Endothelial cell (in vitro differentiated cells): ENCODE measurements at places on chromosomes 4 and X.

DNA sequence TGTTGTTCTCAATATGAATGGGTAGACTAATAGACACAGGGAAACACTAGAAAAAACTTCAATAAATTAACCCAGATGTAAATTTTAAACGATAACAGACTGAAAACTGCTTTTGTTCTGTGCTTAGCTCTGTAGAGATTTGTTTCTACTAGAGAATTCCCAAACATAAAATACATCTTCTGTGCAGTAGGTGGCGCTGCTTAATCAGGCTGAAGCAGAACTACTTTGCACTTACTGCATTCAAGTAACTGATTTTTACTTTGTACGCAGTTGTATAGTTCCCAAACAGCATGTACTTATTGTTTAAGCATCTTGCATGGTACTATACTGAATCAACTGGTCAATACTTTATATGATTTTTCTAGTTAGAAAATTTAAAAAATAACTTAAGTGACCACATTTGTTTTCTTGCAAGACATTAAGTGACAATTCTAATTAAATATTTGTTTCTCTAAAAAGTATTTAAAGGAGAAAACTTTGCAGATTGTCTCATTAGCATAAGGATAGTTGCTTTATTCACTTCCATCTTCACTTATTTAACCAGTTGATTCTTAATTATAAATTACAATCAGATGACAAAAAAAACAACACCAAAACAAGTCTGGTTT lies 490.6 kb downstream of the IL15 start:
- peak; percentile 64 for DNase-seq
- H3K4me1 ChIP-seq, result peaks cover 37% of the 10 kb centered on the region
- H3K4me3 ChIP-seq, result no peak overlapping the region
- no peaks in the 10 kb centered on the region for H3K36me3 ChIP-seq
- no peak overlapping the region for H3K27ac ChIP-seq
- H3K27me3 ChIP-seq, result peaks cover 1% of the 10 kb centered on the region

- no peaks in the 10 kb centered on the region for H3K36me3 ChIP-seq
- H3K4me1 ChIP-seq, result peaks cover 24% of the 10 kb centered on the region
- DNase-seq, result peak; percentile 7
- peaks cover 1% of the 10 kb centered on the region for H3K27me3 ChIP-seq
- H3K27ac ChIP-seq, result no peak overlapping the region
Measured at GRCh38 chrX:110145854-110146253, 142.9 kb downstream of the TMEM164 start.

DNA sequence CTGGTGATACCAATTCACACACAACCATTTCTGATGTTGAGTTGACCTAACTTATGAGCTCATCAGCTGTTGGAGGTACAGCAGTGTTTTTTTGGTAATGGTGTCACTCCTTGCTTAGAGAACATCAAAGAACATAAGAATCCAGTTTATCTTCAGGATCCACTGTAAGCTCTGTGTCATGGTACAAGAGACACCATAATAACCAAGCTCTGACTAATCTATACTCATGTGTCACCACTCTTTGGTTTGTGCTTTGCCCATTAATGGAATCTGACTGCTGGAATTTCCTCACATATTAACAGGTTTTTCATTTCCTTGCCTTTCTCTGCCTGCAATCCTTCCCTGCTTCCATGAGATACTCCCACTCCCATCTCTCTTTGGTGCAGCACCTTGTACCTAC lies 735.1 kb upstream of the LCORL start:
- no peak overlapping the region for H3K4me3 ChIP-seq
- H3K27ac ChIP-seq, result no peak overlapping the region
- DNase-seq, result no peak
- H3K36me3 ChIP-seq, result no peaks in the 10 kb centered on the region
- H3K27me3 ChIP-seq, result peaks cover 1% of the 10 kb centered on the region

DNA sequence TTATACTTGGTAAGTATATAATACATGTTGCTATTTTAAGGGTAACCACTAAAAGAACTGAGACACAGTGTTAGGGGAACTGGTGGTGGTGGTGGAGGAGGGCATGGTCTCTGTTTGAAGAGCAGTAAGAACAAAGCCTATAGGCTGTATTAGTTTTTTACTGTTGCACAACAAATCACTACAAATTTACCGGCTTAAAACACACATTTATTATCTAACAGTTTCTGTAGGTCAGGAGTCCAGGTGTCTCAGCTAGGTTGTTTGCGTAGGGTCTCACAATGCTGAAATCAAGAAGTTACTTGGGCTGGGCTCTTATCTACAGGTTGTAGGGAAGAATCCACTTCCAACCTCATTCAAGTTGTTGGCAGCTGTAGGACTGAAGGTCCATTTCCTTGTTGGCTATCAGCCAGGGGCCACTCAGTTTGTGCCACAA lies 52.6 kb downstream of the CASK start:
- no peak overlapping the region for H3K27ac ChIP-seq
- peaks cover 3% of the 10 kb centered on the region for H3K4me1 ChIP-seq
- no peaks in the 10 kb centered on the region for H3K27me3 ChIP-seq
- no peak overlapping the region for H3K4me3 ChIP-seq
- no peak for DNase-seq
- H3K36me3 ChIP-seq, result no peaks in the 10 kb centered on the region

- no peaks in the 10 kb centered on the region for H3K36me3 ChIP-seq
- no peak overlapping the region for H3K4me3 ChIP-seq
- no peak for DNase-seq
- H3K27me3 ChIP-seq, result peaks cover 6% of the 10 kb centered on the region
Measured at GRCh38 chr4:8041172-8041571, 101.5 kb upstream of the AFAP1 start.

GRCh38 chrX:9534686-9535085 lies 69.8 kb downstream of the TBL1X start:
- H3K27me3 ChIP-seq, result peaks cover 8% of the 10 kb centered on the region
- H3K36me3 ChIP-seq, result peaks cover 4% of the 10 kb centered on the region
- DNase-seq, result no peak
- peaks cover 26% of the 10 kb centered on the region for H3K4me1 ChIP-seq
- no peak overlapping the region for H3K27ac ChIP-seq

DNA sequence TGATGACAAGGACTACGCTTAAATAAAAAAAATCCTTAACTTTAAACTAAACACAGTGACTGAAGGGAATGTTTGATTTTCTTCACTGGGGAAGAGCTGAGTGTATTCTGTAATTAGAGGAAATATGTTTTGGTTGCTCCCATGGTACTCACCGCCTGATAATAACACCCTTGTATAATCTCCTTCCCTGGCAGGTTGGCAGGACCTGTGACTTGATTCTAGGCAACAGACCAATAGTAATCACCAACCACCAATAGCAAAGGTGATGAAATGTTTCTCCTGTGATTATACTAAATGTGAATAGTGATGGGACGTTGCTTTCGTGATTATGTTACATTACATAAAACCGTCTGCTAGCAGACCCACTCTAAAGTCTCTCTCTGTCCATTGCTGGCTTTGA lies 536.8 kb upstream of the CPEB2 start:
- H3K4me1 ChIP-seq, result no peaks in the 10 kb centered on the region
- no peak overlapping the region for H3K27ac ChIP-seq
- DNase-seq, result no peak
- no peaks in the 10 kb centered on the region for H3K36me3 ChIP-seq

- H3K36me3 ChIP-seq, result no peaks in the 10 kb centered on the region
- no peaks in the 10 kb centered on the region for H3K4me1 ChIP-seq
- no peak overlapping the region for H3K4me3 ChIP-seq
- no peak overlapping the region for H3K27ac ChIP-seq
Measured at GRCh38 chrX:70313503-70313902, 23.6 kb downstream of the KIF4A start.

- DNase-seq, result no peak
- no peaks in the 10 kb centered on the region for H3K27me3 ChIP-seq
- no peaks in the 10 kb centered on the region for H3K4me1 ChIP-seq
- H3K36me3 ChIP-seq, result no peaks in the 10 kb centered on the region
- no peak overlapping the region for H3K4me3 ChIP-seq
Measured at GRCh38 chrX:37599729-37600128, 28.3 kb downstream of the LANCL3 start.

- no peak overlapping the region for H3K27ac ChIP-seq
- H3K4me1 ChIP-seq, result peaks cover 2% of the 10 kb centered on the region
- no peak overlapping the region for H3K4me3 ChIP-seq
- DNase-seq, result no peak
Measured at GRCh38 chr4:52665592-52665991, 6.5 kb upstream of the USP46 start.

GRCh38 chrX:153641627-153642026 lies 5.4 kb upstream of the DUSP9 start:
- no peak overlapping the region for H3K27ac ChIP-seq
- no peak overlapping the region for H3K4me3 ChIP-seq
- no peak for DNase-seq
- H3K27me3 ChIP-seq, result peaks cover 13% of the 10 kb centered on the region
- H3K4me1 ChIP-seq, result no peaks in the 10 kb centered on the region

DNA sequence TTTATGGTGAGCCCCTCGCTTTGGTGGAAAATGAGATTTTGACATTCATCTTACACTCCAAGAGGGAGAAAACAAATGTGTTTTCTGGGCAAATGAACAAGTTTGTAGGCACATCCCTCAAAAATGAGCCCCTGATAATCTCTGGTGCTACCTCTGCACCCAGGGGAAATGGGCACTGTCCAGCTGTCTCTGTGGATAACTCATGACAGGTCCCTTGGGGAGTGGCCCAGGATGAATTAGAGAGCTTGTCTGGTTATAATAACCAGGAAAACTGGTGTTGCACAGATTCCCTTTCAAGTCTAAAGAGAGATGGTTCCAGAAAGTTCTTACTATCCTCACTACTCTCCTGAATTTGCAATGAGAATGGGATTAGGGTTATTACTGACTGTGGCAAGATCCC lies 7.5 kb downstream of the RASL11B start:
- H3K36me3 ChIP-seq, result peaks cover 4% of the 10 kb centered on the region
- peaks cover 3% of the 10 kb centered on the region for H3K4me1 ChIP-seq
- peaks cover 5% of the 10 kb centered on the region for H3K27me3 ChIP-seq
- H3K27ac ChIP-seq, result no peak overlapping the region

DNA sequence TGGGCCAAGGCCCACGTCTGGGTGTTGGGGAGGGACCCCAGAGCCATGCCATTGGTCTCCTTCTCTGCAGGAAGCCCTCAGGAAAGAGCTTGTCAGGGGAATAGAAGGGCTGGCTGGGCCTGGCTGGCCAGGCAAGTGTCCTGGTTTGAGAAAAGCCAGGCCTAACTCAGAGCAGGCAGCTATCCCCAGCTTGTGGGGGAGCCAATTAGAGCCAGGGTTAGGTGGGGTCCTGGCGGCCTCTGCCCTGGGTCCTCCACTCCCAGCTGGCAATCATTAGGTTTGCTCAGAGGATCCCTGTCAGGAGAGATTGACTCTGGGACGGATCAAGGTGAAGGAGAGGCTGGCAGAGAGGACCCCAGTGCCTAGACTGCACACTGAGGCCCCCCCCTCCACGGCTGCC lies 64.8 kb downstream of the PJA1 start:
- H3K4me3 ChIP-seq, result no peak overlapping the region
- peaks cover 5% of the 10 kb centered on the region for H3K4me1 ChIP-seq
- no peak overlapping the region for H3K27ac ChIP-seq
- no peaks in the 10 kb centered on the region for H3K36me3 ChIP-seq

GRCh38 chr4:41573502-41574001 lies 35.6 kb downstream of the LIMCH1 start:
- no peaks in the 10 kb centered on the region for H3K27me3 ChIP-seq
- peaks cover 3% of the 10 kb centered on the region for H3K4me1 ChIP-seq
- no peak for DNase-seq
- no peak overlapping the region for H3K4me3 ChIP-seq

- H3K36me3 ChIP-seq, result no peaks in the 10 kb centered on the region
- no peak overlapping the region for H3K4me3 ChIP-seq
- H3K4me1 ChIP-seq, result no peaks in the 10 kb centered on the region
- H3K27ac ChIP-seq, result no peak overlapping the region
- DNase-seq, result no peak
Measured at GRCh38 chr4:138616775-138617174, 374.6 kb upstream of the SLC7A11 start.

DNA sequence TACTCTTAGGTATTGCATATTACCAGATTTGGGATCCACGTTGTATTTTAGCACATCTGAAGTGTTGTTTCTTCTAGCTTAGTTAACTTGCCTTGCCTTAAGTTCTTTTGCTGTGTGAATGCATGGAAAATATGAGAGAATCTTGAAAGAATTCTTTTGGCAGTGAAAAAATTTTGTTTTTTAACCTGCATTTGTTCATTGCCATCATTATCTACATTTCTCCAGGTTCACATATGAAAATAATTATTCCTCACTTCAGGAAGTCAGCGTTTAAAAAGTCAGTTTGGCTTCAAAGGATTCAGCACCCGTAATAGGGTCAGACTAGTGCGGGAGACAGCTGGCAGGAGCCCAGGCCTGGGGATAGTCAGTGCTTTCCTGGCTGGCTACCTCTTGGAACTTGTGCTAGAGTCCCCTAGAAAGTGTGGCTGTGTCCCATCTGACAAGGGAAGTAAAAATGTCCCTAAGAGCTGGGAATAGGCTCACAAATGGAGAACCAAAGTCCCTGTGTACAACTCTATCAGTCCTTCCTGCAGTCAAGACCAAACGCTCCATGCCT lies 251.9 kb upstream of the KLF3 start:
- no peak for DNase-seq
- no peak overlapping the region for H3K27ac ChIP-seq
- no peaks in the 10 kb centered on the region for H3K36me3 ChIP-seq
- no peak overlapping the region for H3K4me3 ChIP-seq
- H3K27me3 ChIP-seq, result peaks cover 3% of the 10 kb centered on the region

DNA sequence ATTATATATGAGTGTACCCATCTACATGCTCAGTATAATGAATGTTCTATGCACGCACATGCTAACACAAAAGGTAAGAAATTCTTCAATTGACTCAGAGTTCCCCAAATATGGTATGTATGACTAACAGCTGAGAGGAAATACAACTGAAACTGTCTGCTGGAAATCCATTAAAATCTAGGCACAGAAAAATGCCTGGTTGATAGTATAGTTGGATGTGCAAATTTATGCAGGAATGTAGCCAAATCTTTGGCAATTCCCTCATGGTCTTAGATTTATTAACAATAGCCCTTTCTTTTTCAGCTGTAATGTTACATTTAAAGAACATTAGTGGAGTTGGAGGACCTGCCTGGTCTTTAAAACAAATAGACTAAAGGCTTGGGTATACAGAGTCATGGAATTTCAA lies 5.5 kb downstream of the CAMK2D start:
- no peak overlapping the region for H3K27ac ChIP-seq
- no peaks in the 10 kb centered on the region for H3K27me3 ChIP-seq
- peaks cover 4% of the 10 kb centered on the region for H3K36me3 ChIP-seq

DNA sequence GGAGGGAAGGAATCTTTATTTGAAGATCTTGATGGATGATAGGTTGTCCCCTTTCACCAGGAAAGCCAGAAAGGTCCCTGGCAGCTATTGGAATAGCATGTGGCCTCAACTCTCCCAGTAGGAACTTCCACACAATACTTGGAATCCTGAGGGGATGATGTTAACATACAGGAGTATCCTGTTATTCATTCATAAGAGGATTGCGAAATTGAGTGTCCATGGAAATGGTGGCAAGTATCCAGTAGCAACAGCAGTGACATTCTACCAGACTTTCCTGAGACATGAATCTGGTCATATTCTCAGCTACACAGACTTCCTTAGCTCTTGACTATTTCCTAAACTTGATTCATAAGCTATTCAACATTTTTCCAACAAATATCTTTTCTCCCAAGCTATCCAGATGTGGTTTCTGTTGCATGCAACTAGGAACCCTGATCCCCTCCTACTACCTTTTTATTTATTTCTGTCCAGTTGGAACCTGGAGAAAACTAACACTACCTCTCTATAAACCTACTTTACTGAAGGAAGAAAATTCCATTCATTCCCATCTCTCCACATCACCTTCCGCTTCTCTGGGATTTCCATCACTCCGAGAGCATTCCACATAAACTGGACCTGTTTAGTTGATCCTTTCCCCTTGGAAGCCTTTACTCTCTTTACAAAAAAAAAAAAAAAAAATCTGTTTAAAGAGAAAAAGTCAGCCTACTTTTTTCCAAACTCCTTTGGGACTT lies 101.8 kb downstream of the ANXA5 start:
- no peak overlapping the region for H3K4me3 ChIP-seq
- H3K27me3 ChIP-seq, result no peaks in the 10 kb centered on the region
- peak overlapping the region; percentile 76 for H3K27ac ChIP-seq
- DNase-seq, result no peak
- peaks cover 11% of the 10 kb centered on the region for H3K4me1 ChIP-seq
- no peaks in the 10 kb centered on the region for H3K36me3 ChIP-seq
